ENCODE measurements at places on chromosomes 7 and 10.

GRCh38 chr7:143415742-143416397, 7.2 kb upstream of the EPHA1 start:
- DNase-seq: no peak

DNA sequence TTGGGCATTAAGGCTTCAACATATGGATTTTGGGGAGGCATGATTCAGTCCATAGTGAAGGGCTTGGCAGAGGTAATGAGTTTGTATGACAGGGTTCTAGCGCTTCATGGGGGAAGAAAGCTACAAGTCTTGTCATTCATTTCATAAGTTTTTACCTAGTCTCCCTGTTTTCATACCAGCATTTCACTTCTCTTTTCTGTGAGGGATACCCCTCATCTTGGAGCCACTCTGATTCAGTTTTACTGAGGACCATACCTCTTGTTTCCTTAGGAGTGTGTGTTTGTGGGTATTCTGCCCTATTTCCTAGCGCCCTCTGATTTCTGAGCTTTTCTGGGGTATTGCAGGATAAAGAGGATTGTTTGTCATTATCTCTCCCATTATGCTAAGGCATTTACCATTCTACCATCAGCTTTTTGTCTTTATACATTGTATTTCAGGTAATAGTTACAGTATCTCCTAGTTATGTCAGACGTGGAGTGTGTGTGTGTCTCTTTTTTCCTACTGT, 6.8 kb downstream of the RSBN1L start:
- DNase-seq: no peak

DNA sequence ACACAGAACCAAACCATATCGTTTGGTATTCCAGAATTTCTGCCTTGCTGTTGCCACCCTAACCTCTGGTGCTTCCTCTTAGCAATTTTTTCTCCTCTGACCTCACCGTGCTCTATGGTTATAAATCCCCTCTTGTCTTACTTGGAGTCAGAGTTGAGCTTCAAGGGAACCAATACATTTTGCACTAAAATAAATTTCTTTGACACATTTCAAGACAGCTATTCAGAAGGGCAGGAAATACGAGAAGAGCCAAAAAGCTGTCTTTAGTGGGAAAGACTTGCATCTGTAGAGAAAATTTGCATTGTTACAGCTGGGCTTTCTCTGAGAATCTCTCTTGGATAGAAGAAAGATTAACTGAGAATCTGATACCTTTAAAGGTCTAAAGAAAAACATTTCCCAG, 14.5 kb upstream of the AKR1C2 start:
- no peak for DNase-seq

- no peak for DNase-seq
These were observed 81.7 kb downstream of the KMT2C start for GRCh38 chr7:152354061-152354460.

- DNase-seq: no peak
These were observed 30.8 kb upstream of the NRP1 start for GRCh38 chr10:33365301-33365700.

GRCh38 chr7:38839851-38840250, 69.1 kb downstream of the VPS41 start:
- no peak for DNase-seq

DNA sequence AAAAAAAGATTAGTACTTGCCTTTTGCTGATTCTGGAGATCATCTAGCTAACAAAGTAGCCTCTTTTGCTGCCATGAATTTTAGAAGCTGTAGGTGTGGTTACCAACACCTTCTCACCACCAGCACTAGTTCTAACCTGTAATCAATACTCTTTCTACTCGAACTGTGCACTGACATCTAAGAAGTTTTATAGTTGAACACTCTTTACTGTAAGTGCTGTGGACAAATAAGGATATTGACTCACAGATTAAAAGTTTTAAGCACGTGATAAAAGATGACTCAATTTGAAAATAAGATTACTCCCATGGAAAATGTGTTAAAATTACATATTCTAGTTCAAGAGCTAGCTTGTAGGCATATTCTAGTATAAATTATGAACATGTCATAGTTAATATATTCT, 89.9 kb downstream of the REEP3 start:
- DNase-seq: no peak

DNA sequence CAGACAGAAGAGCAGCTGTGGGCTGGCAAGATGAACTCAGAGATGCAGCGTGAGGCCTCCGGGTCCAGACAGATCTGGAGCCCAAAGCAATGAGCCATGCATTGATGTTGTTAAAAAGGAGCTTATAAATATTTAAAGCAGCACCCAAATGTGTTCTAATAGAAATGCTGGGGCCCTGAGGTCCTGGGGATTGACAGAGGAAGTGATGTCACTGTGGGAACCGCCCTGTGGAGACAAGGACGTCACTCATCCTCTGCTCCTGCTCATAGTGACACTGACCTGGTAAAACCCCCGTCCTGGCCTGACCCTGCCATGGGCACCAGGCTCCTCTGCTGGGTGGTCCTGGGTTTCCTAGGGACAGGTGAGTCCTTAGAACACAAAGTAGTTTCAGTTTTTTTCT, 197.0 kb upstream of the PRSS58 start:
- DNase-seq: no peak

DNA sequence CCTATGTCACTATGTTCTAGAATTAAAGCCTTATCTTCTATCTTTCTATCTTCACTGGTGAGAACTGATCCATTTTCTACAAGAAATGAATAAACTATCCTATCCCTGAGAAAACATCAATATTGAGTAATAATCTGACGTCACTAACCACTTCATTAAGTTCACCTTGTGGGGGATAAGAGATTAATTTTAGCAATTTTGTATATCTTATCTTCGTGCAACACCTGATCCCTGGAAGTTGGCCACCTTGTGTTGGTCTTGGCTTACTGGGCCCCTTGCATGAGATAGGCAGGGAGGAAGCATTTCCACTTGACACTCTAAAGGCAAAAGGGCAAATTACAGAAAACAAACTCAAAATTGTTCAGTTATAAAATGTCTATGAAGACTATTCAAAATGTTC, 20.1 kb upstream of the OR6B1 start:
- peak; percentile 33 for DNase-seq
